HCEC 1CT (cell line): ENCODE measurements at places on chromosomes 5 and 9.

GRCh38 chr5:59040024-59040803 is 457.3 kb downstream of the RAB3C start:
- DNase-seq, result no peak

- DNase-seq, result no peak
These were observed 219.5 kb upstream of the IZUMO3 start for GRCh38 chr9:24765025-24765756.

- no peak for DNase-seq
These were observed 217.4 kb downstream of the SLIT3 start for GRCh38 chr5:169083394-169084018.

GRCh38 chr5:30341466-30341865 is 852.0 kb upstream of the CDH6 start:
- DNase-seq, result no peak

- peak; percentile 20 for DNase-seq
These were observed 169.5 kb downstream of the RGS3 start for GRCh38 chr9:113632776-113633590.

- DNase-seq, result peak; percentile 18
These were observed 11.1 kb upstream of the AQP3 start for GRCh38 chr9:33458444-33458843.

GRCh38 chr5:52705720-52706119 is 82.0 kb upstream of the ITGA1 start:
- DNase-seq, result peak; percentile 71

- no peak for DNase-seq
These were observed 857 bp downstream of the FAM169A start for GRCh38 chr5:74865256-74865803.

DNA sequence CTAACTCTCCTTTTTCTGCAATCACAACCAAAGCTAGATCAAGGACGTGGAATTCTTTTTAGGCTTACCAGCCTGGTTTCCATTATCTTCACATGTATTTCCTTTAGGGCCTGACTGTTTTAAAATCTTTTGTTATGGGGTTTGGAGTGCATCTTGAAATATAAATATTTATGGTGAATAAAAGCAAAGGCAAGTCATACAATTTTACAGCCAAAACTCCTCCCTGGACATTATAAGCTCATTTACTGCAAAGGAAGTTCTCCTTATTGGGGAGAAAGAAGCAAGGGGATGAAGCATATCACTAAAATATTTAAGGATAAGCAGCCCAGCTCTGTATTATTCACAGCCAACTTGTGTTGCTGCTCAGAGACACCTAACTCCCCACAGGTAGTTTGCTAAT is 132.2 kb upstream of the TARS1 start:
- DNase-seq, result no peak

DNA sequence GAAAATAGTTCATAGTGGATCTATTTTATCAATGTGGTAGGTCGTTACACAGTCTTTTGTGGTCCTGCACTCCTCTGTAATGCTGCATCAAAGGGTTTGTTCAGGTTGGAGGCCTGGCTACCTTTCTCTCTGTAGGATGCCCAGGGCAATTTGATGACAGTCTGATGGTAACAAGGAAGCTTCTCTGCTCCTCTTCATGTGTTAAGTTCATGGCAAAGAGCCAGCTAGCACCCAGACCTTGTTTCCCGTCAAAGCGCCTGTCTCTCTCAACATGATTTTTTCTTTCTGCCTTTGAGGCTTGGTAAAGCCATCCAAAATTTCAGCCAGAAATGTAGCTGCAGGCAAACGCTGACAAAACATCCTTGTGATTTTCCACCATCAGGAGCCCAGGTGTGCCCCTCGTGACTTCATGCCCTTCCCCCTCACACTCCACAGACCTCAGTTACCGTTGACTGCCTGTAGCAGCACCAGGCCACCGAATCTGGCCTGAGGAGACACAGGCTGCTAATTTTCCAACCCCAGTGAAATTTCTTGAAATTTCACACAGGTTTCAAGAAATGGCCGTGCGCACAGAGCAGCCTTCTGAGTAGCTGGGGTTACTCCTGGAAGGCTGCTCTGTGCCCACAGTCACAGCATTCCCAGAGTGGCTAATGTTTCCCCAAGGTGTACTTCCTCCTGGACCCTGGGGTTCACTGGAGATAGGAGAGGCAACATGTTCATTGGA is 292.7 kb downstream of the CWC27 start:
- DNase-seq, result no peak

- no peak for DNase-seq
These were observed 286.7 kb upstream of the KLF9 start for GRCh38 chr9:70701163-70701562.

DNA sequence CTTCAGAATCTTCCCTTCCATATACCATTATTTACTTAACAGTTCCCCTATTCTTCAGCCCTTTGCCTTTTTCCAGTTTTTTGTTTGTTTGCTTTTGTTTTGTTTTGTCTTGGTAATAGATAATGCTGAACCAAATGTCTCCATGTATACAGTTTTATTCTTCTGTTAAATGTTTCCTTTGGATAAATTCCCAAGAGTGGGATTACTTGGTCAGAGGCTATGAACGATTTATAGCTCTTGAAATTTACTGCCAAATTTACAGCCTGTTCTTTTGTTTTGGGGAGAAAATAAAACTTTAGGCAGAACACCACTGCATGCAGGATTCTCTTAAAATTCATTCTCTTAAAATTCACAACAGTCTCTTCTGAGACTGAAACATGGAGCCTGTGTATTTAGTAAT is 38.6 kb downstream of the NR4A3 start:
- no peak for DNase-seq

DNA sequence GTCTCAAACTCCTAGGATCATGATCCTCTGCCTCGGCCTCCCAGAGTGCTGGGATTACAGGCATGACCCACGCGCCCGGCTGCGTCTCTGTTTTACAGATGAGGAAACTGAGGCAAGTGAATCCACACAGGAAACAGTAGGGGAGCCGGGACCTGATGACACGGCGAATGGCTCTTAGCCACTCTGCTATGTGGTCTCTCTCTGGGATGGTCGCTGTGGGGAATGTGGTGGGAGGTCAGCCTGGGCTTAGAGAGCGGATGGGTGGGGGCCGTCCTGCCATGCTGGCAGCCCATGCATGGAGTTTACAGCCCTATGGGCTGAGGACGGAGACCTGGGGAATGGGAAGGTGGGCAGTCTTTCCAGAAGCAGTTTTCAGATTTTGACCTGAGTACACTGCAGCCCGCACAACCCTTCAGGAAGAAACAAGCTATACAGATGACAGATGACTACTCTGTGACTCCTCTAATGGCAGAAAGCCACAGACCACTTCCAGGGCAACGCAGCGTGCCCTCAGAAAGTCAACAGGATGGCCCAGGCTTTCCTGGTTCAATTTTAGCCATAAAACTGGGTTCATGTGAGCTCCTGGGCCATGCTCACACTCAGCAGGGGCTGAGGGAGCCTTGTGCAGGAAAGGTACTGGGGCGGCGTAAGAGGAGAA is 136.1 kb upstream of the RAPGEF1 start:
- peak; percentile 76 for DNase-seq

DNA sequence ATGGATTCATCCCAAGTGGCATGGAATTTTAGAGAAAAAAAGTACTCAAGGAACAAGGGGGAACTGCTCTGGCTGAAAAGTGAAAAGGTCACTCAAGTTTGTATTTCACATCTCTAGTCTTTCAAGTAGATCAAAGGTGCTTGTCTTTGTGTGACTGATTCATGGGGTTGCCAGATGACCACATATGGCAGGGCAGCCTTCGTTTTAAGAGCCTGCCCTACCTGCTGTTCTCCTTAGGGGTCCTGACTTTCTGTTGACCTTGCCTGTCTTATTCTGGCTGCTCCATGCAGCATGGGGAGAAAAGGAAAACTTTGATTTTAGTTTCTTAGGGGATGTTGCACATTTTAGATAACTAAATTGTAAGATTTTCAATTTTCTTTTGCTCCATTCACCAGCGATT is 877.7 kb downstream of the TLE1 start:
- no peak for DNase-seq

GRCh38 chr5:158502686-158503085 is 597.0 kb downstream of the EBF1 start:
- DNase-seq, result no peak

DNA sequence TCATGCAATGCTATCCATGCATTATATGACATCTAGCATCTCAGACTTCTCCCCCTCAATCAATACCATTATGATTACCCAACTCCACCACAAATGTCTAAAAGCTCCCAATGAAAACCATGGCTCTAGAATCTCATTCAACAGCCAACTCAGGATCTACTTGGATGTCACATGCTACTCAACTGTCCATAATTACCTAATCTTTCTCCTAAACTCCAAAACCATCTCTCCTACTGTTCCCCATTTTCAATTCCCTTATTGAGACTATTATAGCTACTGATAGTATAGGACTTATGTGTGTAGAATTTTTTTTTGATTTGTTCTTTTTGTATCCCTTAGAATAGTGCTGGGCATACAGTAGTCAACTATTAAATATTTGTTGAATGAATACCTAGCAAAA is 8.2 kb upstream of the STRBP start:
- DNase-seq, result no peak

DNA sequence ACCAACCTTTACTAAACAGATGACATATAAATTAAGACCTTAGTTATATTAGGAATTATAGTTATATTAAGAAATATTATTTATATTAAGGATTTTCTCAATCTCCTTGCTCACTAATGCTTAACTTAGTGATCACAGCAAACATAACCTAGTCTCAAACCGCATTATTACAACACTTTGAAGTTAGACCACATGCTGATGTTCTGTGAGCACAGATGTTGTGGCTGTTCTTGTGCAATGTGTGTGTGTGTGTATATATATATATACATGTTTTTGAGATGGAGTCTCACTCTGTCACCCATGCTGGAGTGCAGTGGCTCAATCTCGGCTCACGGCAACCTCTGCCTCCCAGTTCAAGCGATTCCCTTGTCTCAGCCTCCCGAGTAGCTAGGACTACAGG is 20.5 kb downstream of the ELP1 start:
- DNase-seq, result no peak

- DNase-seq, result no peak
These were observed 102.2 kb upstream of the CLINT1 start for GRCh38 chr5:157961176-157961575.

DNA sequence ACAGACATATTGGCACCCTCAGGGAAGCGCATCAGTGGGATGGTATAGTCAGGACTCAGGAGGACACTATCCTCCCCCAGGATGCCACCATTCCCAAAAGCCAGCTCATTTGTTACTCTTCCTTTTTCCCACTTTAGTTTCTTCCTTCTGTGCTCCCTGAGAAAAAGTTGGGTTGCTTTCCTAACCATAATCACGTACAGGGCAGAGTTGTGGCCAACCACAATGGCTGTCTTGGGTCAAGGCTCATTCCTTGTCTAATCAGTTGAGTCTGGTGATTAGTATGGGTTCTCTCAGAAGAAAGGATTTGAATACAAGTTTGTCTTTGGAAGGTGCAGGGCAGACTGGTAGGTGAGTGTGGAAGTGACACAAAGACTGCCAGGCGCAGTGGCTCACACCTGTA is 26.6 kb upstream of the ATP6V1G1 start:
- DNase-seq, result no peak

DNA sequence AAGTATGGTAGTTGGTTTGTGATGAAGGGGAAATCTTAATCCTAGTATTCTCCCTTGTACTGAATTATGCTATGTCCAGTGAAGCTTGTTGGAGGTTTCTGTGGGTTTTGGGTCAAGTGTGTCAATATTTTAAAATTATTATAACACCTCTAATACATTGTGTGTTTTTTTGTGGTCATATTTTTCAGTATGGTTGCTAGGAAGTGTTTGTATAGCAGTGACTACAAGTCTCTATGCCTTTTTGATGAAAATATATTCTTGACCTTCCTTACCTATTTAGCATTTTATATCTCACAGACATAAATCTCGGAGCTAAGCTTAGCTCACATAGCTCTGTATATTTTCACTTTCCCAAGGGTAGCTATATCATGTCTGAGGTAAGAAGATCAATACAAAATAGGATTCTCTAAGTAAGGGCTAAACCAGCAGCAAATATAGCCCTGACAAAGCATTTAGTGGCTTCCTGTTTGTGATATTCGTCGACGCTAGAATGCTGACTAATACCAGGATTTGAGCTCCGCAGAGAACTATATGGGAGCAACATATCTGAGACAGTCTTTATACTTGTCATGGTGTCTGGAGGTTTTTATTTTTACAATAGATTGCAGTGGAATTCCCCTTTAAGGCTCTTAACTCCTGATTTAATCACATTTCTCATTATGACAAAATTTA is 82.3 kb downstream of the MACIR start:
- no peak for DNase-seq

DNA sequence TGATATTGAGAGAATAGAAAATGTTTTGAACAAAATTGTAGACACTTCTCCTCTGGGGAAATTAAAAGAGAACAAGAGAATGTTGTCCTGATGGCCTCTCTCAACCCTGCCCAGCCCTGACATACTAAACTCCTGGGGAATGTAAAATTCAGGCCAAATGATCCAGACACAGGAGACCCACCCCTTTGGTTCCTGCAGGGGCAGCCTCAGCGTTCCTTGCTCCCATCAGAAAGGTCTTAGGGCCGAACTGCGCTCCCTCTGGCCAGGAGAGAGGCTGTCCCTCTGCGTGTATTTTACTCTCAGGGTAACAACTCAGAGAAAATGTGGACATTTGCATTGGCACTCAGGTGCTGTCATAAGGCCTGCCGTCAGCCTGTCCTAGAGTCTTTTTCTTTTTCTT is 616.3 kb upstream of the KLF4 start:
- DNase-seq, result no peak

DNA sequence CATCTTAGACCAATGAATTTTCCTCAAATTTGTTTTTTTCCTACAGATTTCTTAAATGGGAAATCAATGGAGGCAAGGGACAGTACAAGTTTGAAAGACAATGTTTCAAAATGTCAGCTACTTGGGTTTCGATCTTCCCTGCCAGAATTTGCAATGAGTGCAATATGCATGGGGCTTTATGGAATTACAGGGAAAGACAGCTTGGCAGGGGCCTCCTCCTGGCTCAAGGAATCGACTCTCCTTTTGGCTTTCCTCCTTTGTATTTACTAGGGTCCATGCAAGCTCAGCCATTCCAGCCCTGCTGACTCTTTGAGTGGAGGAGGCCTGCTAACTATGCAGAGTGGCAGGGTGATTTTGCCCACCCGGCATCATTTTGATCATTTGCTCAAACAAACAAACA is 63.2 kb downstream of the MED27 start:
- DNase-seq, result no peak

DNA sequence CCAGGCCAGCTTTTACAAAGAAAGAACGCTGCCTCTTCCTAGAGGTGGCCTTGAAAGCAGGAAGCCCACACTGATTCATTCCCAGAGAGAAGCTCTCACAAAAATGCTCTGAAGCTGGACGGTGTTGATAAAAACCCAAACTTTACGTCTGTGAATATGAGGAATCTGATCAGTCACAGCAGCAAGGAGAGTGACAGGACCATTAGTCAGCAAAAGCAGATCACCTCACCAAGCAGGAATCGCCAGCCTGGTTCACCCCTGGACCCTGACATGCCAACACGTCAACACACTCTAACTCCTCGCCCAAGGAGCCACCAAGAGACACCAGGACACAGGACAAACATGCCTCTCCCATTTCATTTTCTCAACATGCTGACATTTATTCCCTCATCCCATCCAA is 70.6 kb upstream of the ZNF622 start:
- DNase-seq, result peak; percentile 83

- DNase-seq, result no peak
These were observed 133.9 kb downstream of the C9orf50 start for GRCh38 chr9:129486756-129487657.
